ENCODE measurements at places on chromosomes 7 and 10.

- no peak for DNase-seq
These were observed 23.5 kb upstream of the PANK1 start for GRCh38 chr10:89668386-89669071.

GRCh38 chr7:157718303-157719007 is 381.7 kb downstream of the DNAJB6 start:
- no peak for DNase-seq

DNA sequence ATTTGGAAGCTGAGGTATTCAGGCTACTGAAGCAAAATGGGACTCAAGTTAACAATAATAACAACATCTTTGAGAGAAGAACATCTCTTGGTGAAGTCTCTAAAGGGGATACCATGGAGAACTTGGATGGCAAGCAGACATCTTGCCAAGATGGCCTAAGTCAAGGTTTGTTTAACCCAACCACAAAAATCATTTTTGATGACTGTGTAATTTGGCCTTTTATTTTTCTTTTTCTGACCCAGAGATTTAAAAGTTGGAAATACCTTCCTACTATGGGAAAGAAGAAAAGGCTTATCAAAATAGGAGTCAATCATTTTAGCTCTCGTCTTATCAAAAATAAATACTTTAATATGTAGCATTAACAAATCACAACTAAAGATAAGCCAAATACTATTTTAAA is 72.4 kb downstream of the PON1 start:
- DNase-seq: no peak

DNA sequence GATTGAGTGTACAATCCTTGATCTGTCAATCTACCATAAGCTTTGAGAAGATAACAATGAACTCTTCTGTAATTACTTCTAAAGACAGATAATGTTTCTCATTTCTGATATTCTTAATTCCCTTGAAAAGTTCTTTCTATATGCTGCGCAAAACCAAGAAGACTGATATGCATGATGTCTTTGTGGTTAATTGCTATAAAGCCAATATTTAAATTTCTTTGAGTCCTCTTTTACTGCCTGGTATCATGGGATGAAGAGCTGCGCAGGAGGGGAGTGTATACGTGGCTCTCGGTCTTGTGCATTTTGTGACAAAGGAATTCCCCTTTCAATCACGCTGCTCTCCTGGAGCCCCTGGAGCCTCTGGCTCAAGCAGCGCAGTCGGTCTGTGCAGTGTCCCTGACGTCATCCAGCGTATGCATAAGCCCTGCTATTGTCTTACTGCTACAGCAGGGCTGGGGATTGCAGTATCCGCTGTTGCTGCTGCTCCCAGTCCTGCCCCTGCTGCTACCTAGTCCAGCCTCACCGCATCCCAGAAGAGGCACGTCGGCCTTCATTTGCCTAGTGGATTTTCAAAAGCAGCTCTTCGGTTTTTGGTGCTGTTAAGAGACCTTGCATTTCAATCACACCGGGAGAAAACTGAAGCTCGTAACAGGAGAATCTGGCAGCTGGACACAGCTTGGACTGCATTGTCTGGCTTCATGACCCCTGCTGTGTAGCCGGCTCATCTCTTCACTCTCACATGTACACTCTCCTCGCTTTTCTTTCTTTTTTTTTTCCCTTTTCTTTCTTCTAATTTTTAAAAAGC is 66.7 kb downstream of the ST7 start:
- no peak for DNase-seq

GRCh38 chr7:33044401-33044718 is 18.2 kb downstream of the NT5C3A start:
- no peak for DNase-seq

DNA sequence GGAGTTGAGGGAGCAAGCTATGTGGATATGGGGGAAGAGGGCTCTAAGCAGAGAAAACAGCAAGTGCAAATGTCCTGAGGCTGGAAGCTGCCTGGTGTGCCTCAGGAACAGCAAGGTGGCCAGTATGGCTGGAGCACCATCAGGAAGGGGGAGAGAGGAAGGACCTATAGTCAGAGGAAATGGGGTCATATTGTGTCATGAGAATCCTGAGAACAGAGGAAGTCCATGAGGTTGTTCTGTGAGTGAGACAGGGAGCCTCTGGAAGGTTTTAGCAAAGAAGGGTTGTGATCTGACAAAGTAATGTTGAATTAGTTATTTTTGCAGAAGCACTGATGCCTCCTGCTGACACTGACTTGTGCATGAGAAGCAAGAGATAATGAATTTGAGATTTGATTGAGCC is 204.3 kb downstream of the PTEN start:
- DNase-seq: no peak

- no peak for DNase-seq
These were observed 29.3 kb upstream of the TTYH3 start for GRCh38 chr7:2602406-2603043.

GRCh38 chr7:1301882-1302251 is 69.2 kb downstream of the UNCX start:
- DNase-seq: no peak

DNA sequence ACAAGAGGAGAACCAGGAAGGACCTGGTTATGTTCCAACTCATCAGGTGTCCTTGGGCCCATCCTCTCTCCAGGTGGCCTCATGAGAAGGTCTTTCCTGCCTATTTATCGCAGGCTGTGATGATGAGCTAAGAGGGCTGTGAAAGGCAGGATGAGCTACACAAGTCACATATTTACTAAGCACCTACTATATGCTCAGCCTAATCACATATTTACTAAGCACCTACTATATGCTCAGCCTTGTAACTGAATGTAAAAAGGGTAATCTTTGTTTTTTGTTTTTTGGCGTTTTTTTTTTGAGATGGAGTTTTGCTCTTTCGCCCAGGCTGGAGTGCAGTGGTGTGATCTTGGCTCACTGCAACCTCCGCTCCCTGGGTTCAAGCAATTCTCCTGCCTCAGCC is 44.2 kb upstream of the NPFFR1 start:
- DNase-seq: no peak

DNA sequence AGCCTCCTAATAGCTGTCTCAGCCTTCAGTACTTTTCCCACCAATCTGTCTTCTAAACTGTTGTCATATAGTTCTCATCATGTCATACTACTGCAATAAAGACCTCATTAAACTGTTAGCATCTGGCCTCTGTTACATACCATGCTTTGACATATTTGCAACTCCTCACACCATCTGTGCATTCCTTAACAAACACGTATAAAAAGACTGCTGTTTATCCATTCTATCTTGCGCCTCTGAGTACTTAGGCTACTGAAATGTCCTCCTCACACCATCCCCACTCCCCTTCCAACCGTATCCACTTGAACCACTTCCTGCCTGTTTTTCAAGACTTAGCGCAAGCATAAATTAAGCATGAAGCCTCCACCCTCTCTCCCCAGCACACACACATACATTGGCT is 41.6 kb downstream of the SLC16A9 start:
- no peak for DNase-seq

GRCh38 chr7:41700044-41700471 is 2.8 kb downstream of the INHBA start:
- DNase-seq: no peak

DNA sequence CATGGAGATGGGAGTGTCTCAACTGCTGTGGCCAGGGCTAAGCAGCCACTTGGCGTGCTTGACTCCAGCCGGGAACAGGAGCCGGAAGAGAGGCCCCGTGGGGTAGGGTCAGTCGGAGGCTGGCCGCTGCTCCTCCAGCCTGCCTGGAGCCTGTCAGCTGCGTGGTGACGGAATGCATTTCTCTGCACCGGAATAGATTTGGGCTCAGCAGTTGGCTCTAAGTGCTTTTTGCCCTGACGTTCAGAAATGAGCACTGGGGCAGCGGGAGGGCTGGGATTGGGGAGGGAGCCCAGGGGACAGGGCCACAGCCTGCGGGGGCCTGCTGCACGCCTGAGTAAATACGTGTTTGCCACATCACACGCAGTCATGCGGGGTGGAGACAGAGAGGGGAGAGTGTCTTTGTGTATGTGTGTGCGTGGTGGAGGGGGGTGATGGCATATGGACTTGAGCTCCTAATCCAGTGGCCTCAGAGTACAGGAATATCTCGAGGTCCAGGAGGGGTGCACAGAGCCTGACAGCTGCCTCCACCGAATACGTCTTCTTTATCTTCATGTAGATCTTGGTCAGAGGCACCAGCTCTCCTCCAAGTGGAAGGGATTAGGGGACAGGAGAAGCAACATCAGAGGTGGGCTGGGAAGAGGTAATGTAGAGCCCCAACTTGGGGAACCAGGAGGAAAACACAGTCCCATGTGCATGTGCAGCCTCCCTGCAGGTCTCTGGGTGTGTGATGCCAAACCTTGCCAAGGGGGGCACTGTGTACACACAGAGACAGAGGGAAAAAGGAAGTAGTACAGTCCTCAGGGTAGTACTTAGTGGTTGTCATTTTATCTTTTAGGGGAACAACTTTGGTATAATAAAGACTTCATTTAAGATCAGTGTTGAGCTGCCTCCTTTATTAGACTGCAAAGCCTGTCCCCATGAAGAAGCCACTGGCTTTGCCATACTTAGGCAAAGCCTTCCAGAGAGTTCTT is 151.4 kb downstream of the CDH23 start:
- DNase-seq: no peak
